Astrocyte of the cerebellum (primary cell): ENCODE measurements at places on chromosomes 13 and 19.

GRCh38 chr13:45299194-45299593 lies 41.8 kb downstream of the TPT1 start:
- DNase-seq: peak; percentile 15

DNA sequence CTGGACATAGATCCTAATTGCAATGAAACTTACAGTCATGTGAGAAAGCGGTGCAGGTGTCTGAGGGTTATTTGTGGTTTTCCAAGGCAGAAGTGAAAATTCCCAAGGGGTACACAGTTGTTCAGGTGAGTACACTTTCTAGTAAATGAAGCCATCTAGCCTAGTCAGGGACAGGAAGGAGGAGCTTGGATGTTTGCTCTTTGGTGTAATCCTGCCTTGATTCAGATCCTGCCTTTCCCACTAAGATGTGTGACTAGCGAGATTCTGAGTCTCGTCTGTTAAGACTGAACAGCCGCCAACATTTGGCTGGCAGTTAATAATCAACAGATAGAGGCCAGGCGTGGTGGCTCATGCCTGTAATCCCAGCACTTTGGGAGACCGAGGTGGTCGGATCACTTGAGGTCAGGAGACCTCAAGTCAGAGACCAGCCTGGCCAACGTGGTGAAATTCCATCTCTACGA lies 2.5 kb downstream of the RPS9 start:
- no peak for DNase-seq

- DNase-seq: no peak
Measured at GRCh38 chr13:30103161-30103840, 204.1 kb downstream of the KATNAL1 start.

DNA sequence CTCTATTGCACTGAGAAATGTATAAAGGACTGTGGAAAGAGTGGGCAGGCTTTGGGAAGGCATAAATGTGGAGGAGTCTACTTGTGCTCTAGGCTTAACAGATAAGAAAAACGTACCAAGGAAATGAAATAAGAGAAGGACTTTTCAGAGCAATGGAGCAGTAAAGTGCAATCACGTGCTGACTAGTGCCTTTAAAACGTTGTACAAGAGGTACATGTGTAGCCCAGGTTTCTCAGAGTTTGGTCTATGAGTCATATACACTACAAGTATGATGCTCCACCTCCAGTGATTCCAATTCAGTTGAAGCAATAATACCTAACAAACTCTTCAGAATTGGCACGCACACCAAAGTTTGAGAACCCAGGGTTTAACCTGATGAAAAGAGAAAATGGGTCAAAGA lies 13.4 kb upstream of the FNDC3A start:
- DNase-seq: no peak

DNA sequence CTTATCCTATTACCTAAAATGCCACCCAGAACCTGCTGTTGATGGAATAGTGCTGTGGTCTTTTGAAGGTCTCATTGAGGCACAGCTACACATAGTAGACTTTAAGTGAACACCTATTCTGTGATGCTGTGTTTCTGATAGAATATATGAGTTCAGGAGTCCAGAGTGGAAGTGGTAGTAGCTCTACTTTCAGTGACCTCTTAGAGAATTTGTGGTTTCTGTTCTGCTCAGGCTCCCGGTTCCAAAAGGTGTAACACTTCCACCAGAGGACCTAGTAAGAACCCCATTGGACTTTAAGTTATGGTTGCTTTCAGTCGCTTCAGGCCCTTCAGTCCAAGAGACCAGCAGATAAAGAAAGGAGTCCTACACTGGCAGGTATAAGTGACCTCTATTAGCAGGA lies 11.4 kb upstream of the MYCBP2 start:
- DNase-seq: no peak

DNA sequence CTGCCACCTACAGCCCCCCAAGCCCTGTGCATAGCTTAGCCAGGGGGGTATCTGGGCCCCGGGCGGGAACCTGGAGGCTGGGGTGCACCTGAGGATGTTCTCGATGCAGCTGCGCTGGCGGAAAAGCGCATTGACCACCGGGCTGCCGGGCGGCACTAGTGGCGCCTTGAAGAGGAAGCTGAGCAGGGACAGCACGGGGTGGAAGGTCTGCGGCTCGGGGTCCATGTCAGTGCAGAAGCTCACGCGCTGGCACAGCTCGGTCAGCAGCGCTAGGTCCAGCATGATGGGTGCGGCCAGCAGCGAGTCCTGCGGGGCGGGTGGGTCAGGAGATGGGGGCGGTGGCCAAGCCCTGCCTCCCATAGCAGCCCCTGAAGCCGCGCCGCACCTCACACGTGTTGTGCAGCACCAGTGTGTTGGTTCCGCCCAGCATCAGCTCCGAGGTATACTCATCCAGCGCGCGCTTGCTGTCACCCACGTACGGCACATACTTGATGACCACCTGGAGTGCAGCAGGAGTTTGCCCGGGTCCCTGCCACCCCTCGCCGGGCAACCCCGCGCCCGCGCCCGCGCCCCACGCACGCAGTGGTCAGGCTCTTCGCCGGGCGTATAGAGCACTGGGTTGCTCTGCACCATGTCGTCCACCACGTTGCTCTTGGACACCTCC lies 2.6 kb downstream of the ISYNA1 start:
- DNase-seq: no peak

DNA sequence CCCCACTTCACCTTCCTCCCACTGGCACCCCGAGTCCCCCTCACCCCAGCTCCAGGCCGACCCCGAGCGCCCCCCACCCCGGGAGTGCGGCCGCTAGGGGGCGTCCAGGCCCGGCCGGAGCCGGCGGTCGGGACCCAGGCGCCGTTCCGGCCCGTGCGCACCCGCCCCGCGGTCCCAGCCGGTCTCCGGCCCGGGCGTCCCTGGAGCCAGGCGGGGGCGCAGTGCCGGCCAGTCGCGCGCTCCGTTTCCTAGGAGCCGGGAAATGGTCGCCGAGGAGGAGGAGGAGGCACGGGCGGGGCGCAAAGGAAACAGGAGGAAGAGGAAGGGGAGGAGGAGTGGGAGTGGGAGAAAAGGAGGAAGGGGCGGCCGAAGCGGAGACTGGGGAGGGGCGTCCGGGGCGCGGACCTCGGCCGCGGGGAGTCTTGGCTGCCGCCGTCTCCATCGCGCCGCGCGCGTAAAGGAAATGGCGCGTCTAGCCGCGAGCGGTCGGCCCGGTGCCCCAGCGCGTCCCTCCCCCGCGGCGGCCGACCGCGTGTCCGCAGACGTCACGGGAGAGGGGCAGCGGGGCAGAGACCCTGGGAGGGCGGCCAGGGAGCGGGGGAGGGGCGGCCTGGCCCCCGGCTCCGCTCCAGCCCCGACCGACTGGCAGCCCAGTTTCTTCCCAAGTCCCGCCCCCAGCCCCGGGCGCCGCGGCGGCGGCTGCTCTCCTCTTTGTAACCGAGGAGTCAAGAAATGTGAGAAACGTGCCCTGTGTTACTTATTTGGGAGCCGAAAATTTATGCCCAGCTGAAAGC lies 1.1 kb upstream of the KCTD15 start:
- peak; percentile 60 for DNase-seq

DNA sequence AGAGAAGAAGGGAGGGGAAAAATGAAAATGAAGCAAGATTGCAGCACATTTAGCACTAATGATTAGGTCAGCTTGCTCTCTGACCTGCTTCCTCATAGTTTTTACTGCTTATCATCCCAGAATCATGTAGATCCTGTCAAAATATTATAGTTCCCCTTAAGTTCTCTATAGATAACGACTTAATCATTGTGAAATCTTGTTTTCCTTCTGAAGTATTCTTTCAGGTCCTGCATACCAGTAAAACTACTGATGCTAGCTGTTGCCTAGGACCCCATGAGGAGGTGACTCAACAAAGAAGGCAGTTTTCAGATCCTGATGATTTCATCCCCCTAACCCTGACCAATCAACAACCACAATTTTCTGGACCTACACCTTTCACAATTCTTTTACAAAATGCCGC lies 1131.7 kb downstream of the SLITRK5 start:
- no peak for DNase-seq

DNA sequence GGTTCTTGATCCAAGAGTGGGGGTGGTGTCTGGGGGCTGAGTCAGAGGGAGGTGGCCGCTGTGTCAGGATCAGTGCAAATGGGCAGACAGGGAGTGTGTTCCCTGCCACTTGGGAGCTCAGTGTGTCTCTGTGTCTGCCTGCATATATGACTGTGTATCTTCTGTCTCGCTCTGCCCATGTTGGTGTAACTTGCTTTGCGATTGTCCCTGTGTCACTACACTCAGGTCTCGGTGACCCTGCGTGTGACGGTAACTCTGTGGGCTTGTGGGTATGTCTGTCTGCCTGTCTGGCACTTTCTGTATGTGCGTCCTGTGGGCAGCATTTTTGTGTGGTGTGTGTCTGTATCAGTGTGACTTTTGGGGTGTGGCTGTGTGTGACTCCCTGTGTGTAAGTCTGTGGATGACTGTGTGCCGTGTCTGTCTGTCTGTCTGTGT lies 8.2 kb upstream of the ERFL start:
- DNase-seq: no peak

GRCh38 chr13:25489238-25489637 lies 117.5 kb downstream of the ATP8A2 start:
- no peak for DNase-seq

DNA sequence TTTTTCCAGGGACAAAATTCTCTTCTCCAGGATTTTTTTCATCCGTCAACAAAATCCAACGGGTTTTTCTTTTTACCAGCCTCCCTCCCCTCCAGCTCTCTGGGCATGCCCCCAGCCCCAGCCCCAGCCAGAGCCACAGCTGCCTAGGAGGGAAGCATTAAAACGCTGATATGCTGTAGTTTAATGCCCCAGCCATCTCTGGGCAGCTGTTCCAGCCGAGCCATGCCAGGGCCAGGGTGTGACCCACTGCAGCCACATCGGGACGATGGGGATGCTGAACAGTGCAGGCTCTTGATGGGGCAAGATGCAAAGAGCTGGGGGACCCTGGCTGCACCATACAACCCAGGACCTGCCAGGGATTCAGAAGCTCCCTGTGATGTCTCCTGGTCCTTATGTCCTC lies 32.1 kb downstream of the TSHZ3 start:
- DNase-seq: no peak

DNA sequence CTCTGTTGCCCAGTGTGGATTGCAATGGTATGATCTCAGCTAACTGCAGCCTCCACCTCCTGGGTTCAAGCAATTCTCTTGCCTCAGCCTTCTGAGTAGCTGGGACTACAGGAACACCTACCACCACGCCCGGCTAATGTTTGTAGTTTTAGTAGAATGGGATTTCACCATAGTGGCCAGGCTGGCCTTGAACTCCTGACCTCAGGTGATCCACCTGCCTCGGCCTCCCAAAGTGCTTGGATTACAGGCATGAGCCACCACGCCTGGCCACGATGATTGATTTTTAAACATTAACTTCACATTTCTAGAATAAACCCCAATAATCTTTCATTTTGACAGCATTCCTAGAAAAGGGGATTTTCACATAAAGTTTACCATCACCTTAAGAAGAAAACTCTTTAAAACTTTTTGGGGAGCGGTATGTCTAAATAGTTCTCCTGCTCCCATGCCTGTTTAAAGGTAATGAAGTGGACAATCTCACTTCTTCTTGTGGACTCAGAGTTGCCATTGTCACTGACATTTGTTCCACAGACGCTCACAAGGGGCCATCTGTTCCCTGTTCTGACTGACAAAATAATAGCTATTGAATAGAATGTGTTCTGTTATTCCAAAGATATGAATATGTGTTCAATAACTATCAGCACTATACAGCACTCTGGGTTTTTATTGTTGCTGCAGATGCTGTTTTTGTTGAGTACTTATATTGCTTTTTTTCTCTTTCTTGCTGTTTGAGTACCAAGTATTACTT lies 66.1 kb upstream of the C1QTNF9B start:
- DNase-seq: no peak

DNA sequence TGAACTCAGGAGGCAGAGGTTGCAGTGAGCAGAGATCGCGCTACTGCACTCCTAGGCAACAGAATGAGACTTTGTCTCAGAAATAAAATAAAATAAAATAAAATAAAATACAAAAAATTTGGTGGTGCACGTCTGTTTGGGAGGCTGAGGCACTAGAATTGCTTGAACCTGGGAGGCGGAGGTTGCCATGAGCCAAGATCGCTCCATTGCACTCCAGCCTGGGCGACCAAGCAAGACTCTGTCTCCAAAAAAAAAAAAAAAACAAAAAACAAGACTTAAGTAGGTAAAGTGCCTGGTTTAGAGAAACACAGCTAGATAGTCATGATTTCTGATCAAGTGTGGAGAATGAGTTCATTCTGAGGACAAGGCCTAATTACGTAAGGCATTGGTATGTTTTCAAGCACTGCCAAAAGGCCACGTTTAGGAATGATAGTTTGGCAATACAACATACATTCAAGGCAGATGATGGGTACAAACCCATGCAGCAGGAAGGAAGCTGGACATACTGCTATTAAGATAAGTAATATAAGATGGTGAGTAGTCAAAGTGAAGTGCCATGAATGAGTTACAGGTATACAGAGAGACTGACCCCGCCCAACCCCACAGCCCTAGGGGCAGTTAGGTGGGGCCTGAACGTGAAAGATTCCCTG lies 4.8 kb upstream of the UCHL3 start:
- DNase-seq: no peak

DNA sequence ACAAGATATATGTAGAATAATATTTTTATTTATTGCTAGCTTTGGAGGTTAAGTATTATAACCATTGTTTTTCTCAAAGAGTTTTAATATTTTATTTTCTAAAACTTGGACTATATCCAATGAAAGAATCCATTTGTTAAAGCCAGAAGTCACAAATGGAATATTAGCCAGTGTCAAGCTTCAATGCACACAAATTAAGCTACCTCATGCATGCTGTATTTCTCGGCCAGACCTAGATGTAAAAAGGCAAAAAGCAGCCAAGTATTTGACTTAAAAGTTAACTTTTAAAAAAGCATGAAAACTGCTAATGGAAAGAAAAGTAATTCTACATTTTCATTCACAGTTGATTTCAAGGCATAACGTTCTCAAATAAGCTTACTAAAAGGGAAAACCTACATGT lies 160.0 kb upstream of the ATXN8OS start:
- no peak for DNase-seq

GRCh38 chr19:13102666-13103580 lies at the start of gene LYL1:
Gene LYL1 (minus strand): TSS chr19:13102858. CDS start chr19:13101171, 1,687 bp downstream.
- DNase-seq: no peak

- no peak for DNase-seq
Measured at GRCh38 chr13:99042521-99043250, 64.8 kb upstream of the DOCK9 start.

- DNase-seq: no peak
Measured at GRCh38 chr13:43021926-43022670, 1.3 kb upstream of the DNAJC15 start.

DNA sequence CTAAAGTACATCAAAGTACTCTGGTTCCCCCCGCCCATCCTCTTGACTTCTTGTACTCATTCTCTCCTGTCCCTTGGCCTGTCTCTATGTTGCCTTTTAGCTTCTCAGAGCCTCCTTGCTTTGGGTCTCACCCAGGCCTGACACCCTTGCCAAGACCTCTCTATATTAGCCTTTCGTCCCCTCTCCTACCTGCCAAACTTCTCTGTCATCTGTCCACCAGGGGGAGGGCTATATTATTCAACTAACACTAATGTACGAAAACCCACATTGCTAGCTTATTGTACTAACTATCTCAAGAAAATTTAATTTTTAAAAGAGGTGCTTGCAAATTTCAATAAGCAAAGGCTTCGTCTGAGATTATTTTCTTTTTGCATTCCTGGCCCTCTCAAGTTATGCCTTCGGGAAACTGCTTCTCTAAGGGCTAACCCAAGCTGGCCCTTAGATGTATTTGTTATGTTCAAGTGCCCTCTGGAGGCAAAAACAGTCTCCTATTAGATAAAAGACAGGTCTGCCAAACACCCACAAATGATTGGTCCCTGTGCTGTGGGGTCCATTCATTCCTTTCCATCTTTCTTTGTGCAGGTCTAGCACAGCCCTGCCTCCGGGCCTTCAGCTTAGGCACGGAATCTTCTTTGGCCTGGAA lies 6.3 kb upstream of the MRPS31 start:
- no peak for DNase-seq

GRCh38 chr19:29834991-29835846 lies 23.4 kb downstream of the CCNE1 start:
- no peak for DNase-seq

- no peak for DNase-seq
Measured at GRCh38 chr13:47206111-47206510, 309.3 kb upstream of the HTR2A start.
